GF-D8 (cell line): ENCODE measurements at places on chromosomes 2 and 18.

DNA sequence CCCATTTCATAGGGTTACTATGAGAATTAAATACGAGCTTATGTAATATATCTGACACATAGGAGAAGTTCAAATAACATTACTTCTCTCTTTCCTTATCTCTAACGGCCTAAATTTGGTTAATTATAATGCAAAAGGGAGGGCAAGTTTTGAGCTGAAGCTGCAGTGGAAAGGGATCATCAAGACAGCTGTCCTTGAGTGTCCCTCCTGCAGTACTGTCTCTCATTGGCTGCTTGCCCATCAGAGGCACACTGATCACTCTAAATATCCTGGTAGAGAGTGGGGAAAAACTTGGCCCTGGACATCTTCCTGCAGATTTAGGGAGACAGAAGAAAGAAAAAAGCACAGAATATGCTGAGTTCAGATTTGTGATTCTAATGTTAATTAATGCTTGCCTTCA, 186.0 kb downstream of the CAMKMT start:
- no peak for DNase-seq

GRCh38 chr2:101696272-101697123, 1.0 kb upstream of the MAP4K4 start:
- DNase-seq, result no peak

GRCh38 chr2:208017721-208018120, 7.6 kb downstream of the PLEKHM3 start:
- no peak for DNase-seq

GRCh38 chr18:76983613-76984051, 149.0 kb downstream of the MBP start:
- no peak for DNase-seq

- DNase-seq, result no peak
Measured at GRCh38 chr2:8133913-8134472, 547.9 kb upstream of the ID2 start.

DNA sequence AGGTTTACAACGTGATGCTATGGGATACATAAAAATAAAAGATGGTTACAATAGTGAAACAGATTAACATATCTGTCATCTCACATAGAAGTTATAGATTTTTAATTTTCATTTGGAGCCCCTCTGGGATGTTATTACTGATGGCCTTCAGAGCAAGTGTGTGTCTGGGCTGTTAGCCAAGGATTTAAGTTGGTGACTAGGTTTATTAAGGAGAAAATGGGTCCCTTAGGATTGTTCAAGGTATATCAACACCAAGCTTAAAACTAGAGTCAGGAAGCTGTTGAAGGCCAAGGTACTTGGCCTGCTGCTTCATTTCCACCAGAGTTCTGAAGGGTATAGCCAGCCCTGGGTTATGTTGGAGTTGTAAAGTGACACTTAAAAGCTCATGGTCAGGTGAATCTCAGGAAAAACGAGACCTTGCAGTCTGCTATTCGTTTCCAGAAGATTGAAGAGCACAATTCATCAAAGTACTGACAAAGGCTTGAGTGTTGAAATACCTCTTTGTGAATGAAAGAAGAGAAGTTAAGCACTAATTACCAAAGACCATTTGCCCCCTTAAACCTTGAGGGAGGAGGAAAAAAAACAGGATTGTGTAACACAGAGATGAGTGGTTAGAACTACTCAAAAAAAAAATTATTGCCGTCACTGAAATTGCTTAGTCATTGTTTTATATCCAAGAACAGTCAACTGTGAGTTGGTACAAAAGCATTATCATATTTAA, 48.4 kb downstream of the MAP2 start:
- DNase-seq, result no peak

DNA sequence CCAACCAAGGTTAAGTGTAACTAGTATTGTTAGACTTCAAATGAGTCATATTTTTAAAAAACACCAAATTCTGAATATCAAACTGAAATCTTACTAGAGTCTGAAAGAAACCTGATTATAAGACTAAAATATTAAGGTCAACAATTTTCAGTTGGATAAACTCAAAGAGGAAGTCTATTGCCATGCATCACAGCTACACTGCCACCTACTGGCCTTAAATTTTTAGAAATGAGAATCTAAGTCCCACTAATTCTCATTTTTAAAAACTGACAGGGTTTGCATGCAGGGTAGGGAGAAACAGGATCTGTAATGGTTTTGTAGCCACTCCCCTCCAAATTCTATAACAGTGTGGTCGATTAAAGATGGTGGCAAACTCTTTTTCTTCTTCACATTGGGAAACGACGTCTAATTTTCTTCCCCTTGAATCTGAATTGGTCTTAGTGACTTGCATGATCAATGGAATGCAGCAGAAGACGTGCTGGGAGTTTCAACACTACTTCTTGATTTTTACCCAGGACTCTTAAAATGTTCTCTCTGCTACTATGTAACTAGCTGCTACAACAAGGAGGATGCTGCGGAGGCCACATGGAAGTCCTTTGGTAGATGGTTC, 176.1 kb upstream of the SESTD1 start:
- no peak for DNase-seq
